M059J (cell line): ENCODE measurements at places on chromosomes 12 and 14. TPM values are rescaled to one million over a fixed set of nuclear protein-coding genes. Genes with fewer than 3 reads are reported as not detected.

BIN2 gene
- not detected in 2 replicates for total RNA-seq

GRCh38 chr12:40223646-40224045 is 1.2 kb upstream of the LRRK2 start:
- no peak for DNase-seq

DNA sequence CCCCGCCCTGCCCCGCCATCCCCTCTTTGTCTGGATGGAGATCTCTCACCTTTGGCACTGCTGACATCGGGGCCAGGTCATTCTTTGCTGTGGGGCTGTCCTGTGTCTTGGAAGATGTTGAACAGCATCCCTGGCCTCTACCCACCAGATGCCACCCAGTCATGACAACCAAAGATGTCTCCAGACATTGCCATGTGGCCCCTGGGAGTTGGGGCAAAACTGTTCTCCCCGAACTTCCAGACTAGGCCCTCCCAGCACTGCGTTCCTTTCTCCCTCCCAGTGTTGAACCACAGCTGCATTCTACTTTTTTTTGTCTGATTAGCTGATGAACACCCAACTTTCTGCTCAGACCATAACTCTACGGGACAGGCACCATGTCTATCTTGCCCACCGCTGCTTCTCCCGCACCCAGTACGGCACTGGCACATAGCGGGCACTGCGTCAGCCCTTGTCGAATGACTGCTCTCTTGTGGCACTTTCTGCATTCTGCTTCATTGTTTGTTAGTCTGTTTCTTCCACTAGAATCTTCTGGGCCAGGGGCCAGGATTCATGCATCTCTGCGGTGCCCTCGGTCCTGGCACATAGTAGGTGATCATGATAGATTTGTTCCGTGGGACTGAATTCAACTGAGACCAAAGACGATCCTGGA is 13.1 kb upstream of the MYL2 start:
- DNase-seq = no peak

DNA sequence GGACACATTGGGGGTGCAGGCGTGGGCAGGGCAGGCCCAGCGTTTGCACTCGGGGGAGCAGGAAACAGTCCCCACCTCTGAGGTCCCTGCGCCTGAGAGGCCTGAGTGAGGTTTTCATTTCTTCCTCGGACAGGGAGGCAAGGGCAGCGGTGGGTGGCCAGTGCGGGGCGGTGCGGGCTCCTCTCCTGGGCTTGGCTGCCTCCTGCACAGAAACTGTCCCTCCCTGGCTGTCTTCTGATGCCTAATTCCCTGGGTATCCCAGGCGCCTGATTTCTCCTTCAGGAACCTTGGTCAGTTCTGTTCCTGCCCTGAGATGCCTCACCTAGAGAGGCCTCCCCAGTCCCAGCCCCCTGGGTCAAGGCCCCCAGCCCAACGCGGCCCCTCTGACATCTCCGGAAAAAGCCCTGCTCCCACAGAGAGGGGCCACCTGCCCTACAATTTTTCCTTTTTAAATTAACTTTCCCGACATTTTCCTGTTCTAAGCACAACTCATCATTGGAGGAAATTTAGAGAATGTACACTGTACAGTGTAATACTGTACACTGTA is 260.3 kb downstream of the ADGRD1 start:
- DNase-seq = no peak

IKZF4 gene
- 0.57 and 1.2 TPM in 2 replicates for total RNA-seq

DNA sequence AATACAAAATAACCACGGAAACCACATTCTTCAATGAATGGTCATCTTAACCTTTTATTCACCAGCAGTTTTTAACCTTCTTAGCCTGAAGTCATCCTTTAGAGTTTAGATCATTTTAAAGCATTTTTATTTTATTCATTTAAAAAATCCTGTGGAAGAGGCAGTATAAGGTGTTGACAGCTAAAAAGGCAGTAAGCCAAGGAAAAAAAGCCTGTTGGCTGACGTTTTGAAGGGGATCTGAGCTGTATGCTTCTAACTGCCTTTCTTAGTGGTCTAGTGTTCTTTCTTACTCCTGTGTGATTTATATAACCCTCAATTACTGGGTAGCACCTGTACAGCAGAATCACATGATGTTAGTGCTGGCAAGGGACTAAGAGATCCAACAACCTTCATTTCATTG is 438.3 kb upstream of the SEL1L start:
- no peak for DNase-seq

ADAMTS20 gene
- 0.30 TPM in 1 of 2 replicates, not detected in the other for total RNA-seq

DNA sequence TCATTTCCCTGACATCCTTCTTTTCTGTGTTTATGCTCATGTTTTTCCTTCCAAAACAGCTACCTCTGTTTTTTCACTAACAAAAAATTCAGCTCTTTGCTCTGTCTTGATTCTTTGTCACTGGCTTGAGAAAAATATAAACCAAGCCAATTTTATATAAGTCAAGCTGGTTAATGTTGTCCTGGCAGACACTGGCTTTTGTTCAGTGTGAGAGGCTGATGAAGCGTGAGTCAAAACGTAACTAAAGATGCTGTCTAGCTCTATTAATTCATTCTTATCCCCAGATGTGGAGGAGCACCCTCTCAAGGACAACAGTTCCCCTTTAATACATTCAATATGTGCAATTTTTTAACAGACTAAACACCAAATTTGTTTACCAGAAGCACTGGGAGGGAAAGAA is 15.8 kb downstream of the TSPAN8 start:
- DNase-seq = no peak

- peak; percentile 1 for DNase-seq
These were observed 83.0 kb downstream of the LRRC9 start for GRCh38 chr14:60002819-60003492.
